SHP77 (cell line): ENCODE measurements at places on chromosomes 11 and 22.

DNA sequence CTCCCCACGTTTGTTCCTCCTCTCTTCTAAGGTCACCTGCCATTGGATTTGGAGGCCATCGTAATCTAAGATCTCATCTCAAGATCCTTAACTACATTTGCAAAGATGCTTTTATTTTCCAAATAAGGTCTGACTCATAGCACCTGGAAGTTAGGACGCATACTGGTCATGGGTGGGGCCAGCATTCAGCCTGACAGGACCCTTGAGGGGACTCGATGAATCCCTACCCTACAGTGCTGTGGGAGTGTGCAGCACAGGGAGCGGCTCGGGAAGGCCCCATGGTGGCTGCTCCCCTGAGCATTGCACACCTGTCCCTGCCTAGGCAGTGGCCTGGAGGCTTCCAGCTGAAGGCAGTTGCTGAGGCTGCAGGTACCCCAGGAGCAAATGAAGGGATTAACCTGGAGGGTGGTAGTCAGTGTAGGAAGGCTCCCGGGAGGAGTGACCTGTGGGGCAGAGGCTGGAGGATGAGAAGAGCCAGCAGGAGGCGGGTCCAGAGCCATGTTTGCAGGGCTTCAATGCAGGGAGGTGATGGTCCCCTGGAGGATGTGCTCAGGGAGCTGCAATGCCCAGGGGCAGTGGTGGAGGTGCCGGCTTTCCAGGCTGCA lies 362.2 kb downstream of the CTTN start:
- no peak for DNase-seq

DNA sequence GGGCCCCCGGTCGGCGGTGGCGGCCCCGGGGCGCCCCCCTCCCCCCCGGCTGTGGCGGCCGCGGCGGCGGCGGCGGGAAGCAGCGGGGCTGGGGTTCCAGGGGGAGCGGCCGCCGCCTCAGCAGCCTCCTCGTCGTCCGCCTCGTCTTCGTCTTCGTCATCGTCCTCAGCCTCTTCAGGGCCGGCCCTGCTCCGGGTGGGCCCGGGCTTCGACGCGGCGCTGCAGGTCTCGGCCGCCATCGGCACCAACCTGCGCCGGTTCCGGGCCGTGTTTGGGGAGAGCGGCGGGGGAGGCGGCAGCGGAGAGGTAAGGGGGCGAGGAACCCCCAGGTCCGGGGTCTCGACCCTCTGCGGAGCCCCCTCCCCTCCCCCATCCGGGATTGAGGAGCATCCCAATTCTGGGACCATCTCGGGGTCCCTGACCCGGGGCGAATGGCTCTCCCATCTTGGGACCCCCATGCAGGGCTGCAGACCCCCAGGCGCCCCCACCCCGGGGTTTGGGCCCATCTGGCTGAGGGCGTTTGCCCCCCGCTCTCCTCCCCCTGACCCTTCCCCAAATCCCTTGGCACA lies 431 bp downstream of the KMT2A start:
- DNase-seq, result peak; percentile 21

- no peak for DNase-seq
Measured at GRCh38 chr11:211295-211694, 3.8 kb downstream of the RIC8A start.

DNA sequence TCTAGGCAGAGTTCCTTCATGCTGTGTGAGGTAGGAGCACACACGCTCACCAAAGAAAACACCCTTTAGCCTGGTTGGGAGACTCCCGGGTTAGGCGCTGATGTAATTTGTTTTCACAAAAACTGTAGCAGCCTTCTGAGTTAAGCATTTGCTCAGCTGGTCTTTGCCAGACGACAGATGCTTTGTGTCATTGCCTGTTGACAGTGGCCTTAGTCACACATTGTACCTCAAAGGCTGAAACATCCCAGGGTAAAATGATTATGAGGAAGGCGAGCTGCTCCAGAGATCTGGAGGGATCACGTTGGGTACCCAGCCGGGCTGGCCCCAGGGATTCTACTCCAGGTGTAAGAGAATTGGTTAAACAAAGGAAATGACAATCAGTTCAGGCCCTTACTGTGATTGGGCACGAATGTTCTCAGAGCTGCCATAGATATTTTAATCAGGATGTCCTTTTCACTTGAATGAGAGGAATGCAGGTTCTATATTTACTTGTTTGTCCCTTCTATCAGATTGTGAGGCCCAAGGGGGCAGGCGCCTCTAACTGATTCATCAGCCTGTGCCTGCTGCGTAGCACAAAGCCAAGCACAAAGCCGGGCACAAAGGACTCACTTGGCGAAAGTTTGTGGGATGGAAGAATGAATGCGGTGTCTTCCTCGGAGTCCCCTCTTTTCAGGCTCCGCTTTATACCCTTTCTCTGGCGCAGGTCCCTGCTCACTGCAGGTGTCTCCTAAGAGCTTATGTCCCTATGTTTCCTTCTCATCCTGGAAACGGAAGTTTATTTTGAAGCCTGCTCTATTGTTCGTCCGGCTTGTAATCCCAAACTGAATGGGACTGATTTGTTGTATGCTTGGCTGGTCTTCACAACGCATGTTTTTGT lies 47.1 kb downstream of the ADM start:
- peak; percentile 84 for DNase-seq

DNA sequence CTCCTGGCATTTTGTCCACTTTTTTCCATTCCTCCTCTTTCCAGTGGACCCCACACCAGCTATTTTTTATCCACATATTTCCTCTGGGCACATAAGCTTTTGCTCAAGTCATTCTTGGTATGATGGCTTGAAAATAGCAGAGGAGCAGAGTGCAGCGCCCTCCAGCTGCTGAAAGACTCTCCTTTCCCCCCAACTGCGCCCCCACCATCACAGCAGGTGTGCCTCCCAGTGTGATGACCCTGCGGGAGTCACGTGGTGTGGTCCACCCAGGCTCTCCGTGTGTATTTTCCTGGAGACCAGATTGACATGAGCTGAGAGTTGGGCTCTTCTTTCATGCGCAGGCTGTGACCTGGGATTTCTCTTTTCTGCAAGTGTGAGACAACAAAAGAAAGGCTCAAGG lies 1241.6 kb downstream of the TBC1D22A start:
- DNase-seq, result no peak

- DNase-seq, result no peak
Measured at GRCh38 chr22:19058713-19059451, 63.3 kb downstream of the DGCR2 start.
